ENCODE measurements at places on chromosomes 3 and 15.

- no peak for DNase-seq
Observed at GRCh38 chr3:196920733-196921132, 21.6 kb downstream of the NCBP2 start.

DNA sequence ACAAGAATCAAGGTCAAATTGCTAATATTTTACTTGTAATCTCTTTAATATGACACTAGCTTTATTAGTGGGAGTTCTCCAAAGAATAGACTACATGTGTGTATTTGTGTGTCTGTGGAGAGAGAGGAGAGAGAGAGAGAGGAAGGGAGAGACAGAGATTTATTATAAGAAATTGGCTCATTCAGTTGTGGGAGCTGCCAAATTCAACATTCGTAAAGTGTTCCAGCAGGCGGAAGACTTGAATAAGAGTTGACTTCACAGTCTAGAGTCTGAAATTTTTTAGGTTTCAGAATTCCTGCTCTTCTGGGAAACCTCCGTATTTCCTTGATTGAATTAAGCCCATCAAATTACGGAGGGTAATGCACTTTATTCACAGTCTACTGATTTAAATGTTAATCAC is 4.7 kb upstream of the CLDN1 start:
- no peak for DNase-seq

DNA sequence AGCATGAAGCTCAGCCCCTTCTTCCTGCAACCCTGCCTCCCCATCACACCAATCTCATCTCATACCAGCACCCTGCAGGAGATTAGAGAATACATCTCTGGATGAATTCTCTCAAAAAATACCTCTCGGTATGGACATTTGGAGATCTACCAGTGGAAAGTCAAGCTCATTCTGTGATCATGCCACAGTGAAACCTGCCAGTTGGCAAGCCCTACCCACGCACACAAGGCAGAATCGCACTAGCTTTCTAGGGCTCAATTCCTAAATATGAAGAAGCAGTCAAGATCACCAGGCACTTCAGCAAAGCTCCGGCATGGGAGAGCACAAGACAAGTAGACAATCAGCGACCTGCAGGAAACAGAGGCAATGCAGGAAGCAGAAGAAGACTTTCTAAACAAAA is 221.2 kb downstream of the NTRK3 start:
- DNase-seq: no peak

DNA sequence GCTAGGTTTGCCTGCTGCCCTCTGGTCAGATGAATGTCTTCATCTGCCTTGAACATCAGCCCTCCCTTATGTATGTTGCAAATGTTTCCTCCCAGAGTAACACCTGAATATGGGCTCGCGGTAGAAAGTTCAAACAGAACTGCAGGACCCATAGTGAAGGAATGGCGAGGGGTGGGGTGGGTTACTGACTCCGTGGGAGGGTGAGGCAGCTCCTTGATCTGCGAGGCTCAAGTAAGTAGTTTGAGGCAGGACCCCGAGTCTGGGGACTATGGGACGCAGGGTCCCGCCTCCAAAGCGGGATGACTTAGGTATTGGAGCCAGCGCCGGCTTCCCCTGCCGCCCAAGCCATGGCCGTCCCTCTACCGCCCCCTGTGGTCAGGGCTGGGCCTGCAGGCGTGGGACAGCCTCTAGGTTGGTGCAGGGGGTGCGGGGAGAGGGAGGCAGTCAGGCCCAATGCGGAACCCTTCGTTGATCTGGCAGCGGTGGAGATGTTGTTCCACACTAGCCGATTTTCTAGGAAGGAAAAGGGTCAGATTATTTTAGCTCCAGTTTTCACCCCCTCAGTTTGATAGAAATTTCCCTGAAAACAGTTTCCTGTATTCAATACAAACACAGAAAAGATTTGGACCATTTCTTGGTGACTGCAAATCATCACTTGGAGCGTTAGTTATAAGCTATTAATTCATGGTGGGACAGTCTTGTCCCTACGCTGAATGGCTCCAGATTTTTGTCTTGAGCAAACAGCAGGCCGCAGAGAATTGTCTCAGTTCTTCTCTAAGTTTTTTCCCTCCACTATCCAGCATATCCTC is 72.3 kb downstream of the CORO2B start:
- DNase-seq: peak; percentile 62

DNA sequence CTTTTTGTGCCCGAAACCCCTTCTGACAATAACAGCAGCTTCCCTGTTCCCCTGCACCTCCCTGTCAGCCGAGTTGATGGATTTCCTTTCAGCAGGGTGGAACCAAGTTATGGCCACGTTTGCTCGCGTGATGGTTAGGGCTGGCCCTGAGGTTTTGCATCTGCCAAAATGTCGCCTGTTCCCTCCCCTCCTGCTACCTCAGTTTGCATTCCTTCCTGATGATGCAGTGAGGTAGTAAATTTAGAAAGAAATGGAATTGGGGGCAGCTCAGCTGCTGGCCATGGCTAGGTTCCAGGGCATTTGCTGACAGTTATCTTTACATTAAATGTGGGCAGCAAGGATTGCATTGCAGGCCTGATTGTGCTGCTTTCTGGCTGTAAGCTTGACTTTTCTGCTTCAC is 13.2 kb downstream of the LIMD1 start:
- DNase-seq: no peak

DNA sequence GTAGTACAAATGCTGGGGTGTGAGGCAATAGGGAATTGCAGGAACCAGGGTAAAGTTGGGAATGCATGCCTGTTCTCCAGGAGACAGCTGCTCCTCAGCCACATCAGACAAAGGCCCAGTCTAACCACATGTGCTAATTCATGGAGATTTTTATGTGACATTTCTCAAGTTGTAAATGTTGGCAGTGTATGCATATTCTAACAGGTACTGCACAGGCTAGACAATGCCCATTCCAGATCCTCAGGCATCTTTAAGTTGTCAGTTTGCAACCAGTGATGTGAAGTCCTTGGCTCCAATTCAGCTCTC is 84.9 kb downstream of the EEFSEC start:
- DNase-seq: no peak

- DNase-seq: no peak
Observed at GRCh38 chr3:62542185-62542584, 168.8 kb upstream of the FEZF2 start.

GRCh38 chr3:178851564-178851963 is 220.0 kb downstream of the ZMAT3 start:
- DNase-seq: no peak

GRCh38 chr15:59443341-59444072 is 5.5 kb downstream of the FAM81A start:
- no peak for DNase-seq

- no peak for DNase-seq
Observed at GRCh38 chr15:41238100-41238499, 7.0 kb downstream of the CHP1 start.

GRCh38 chr3:25449857-25450256 is 21.8 kb downstream of the RARB start:
- DNase-seq: no peak

- no peak for DNase-seq
Observed at GRCh38 chr15:77584201-77584600, 48.5 kb downstream of the LINGO1 start.

- DNase-seq: no peak
Observed at GRCh38 chr3:73556520-73557372, 68.0 kb downstream of the PDZRN3 start.

DNA sequence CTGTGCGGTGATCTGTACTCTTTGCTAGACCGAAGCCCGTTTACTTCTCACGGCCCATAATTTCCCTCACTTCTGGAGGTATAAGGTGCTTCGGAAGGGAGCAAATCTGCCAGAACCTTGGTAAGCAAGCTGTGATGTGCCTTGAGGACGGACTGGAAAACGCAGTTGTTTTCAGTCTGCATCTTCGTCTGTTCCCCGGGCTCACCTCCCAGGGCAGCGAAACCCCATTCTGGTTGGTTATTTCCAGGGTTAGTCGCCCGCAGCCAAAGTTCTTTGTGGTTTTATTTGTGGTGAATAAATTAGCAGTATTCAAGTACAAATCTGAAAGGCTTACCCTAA is 401 bp downstream of the RAMAC start:
- no peak for DNase-seq

- DNase-seq: peak; percentile 10
Observed at GRCh38 chr3:101195951-101196713, 124.2 kb downstream of the IMPG2 start.

- DNase-seq: no peak
Observed at GRCh38 chr3:158261371-158261991, 151.6 kb downstream of the RSRC1 start.

GRCh38 chr15:63040509-63040908 is 2.0 kb upstream of the TPM1 start:
- no peak for DNase-seq

DNA sequence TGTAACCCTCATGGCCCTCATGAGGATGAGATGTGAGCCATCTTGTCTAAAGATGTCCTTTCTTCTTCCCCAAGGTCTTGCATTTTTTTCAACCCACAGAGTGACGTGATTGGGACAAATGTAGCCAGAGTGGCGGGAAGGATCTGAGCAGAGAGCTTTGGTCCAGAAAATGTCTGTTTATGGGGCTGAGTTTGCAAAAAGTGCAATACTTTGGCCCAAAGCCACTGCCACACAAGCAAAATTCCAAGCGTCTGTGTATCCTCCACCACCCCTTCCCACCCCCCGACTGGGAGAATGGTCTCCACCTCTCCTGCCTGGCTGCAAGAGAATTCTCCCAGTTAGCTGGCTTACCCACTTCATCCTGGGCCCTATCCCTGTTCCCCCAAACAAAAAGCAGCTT is 246.9 kb upstream of the LRIG1 start:
- no peak for DNase-seq

GRCh38 chr3:141273700-141274410 is 42.2 kb downstream of the PXYLP1 start:
- no peak for DNase-seq

GRCh38 chr3:147934451-147935180 is 525.5 kb downstream of the ZIC1 start:
- no peak for DNase-seq

- DNase-seq: no peak
Observed at GRCh38 chr3:53813876-53814275, 32.3 kb downstream of the CHDH start.

- DNase-seq: no peak
Observed at GRCh38 chr3:133429063-133429462, 29.2 kb downstream of the BFSP2 start.
